Renal pelvis (tissue), 12 donors: ENCODE measurements at places on chromosomes 6 and 20. TPM values are rescaled to one million over a fixed set of nuclear protein-coding genes. Genes with fewer than 3 reads are reported as not detected.
A peak's percentile ranks its signal among the peaks of the same experiment; 100 is the strongest.

- DNase-seq = no peak
Observed at GRCh38 chr20:57584768-57585461, 24.0 kb downstream of the PCK1 start.

GRCh38 chr20:16013631-16014030, 559.6 kb downstream of the KIF16B start:
- no peak for DNase-seq

GRCh38 chr6:20715135-20715806, 181.0 kb downstream of the CDKAL1 start:
- DNase-seq = no peak

GRCh38 chr6:36546308-36546919, 865 bp downstream of the STK38 start:
- DNase-seq = peak; percentile 20

DNA sequence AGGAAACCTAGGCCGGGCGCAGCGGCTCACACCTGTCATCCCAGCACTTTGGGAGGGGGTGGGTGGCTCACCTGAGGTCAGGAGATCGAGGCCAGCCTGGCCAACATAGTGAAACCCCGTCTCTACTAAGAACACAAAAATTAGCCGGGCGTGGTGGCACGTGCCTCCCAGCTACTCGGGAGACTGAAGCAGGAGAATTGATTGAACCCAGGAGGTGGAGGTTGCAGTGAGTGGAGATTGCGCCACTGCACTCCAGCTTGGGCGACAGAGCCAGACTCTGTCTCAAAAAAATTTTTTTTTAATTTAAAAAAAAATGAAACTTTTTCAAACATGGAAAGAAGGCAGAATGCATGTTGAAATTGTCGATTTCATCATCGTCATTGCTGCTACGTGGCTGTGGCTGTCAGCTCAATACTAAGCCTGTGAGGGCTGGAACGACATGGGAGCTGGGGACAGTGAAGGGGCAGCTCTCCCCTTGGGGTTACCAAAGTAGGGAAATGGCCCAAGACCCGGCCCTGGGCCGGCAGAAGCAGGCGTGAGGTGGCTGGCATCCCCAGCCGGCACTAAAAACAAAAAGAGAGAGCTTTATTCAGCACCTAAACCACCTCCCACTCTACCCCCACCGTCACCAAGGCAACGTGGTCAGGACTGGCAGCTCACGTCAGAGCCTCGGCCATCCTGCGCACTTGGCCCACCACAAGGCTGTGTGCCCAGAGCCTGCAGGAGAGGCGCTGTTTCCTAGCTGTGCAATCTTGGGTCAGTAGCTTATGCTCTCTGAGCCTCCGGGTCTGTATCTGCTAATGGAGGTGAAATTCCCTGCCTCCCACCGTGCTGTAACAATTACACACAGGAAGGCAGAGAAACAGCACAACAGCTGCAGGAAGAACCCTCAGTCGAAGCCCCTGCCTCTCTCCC, 30.8 kb downstream of the AGPAT4 start:
- DNase-seq = no peak

DNA sequence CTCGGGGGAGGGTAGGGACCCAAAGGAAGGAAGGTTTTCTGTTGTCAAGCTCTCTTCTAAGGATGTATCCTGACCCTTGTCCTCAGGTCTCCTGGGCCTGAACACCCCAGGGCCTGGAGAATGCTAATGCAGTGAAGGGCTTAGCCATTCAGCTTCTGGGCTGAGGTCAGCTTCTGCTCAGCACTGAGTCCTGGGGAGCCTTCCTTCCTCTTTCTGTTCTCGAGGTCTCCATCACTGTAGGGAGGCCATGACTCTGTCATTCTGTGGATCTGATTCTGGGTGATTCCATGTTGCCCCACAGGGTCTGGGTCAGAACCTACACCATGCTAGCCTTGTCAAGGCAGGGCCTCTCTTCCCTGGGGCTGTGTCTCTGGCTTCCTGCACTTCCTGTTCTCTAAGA, 712.7 kb downstream of the DHX35 start:
- DNase-seq = no peak

- no peak for DNase-seq
Observed at GRCh38 chr6:44478158-44478557, 90.7 kb downstream of the CDC5L start.

- no peak for DNase-seq
Observed at GRCh38 chr6:89979481-89980119, 85.3 kb downstream of the GJA10 start.

DNA sequence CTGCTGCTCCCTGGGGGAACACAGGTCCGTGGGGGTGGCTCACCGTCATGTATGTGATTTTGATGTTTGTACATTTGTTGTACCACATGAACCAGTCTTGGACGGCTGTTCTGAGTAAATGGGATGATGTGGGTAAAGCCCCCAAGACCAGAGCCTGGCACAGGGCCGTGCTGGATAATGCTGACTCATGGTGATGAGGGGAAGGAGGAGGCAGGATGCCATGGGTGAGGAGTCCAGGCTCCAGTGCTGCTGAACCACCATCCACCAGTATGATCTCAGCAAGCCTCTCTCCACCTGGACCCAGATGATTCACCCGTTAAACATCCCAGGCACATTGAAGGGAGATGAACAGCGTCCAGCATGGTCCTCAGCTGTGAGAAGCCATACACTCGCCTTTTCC, 9.6 kb upstream of the APCDD1L start:
- DNase-seq = no peak

DNA sequence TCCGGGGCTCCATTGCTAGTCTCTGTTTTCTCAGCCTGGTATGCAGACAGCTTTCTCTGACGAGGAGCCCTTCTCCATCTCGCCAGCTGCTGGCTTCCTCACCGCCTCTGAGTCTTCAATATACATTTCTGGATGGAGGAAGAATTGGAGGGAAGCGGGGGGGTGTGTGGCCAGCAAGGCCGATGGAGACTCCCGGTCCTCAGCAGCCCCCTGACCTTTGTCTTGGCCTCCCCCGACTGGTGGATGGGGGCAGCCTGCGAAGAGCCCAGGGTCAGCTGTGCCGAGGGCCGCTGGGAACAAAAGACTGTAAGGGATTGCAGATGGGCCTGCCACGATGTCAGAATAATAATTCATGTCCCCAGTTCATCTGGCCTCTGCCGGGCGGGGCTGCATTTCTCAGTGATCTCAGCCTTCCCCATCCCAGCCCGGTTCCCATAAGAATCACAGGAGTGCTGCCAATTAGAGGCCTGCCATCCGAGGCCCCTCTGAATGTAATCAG, 54.3 kb upstream of the STX16 start:
- no peak for DNase-seq

DNA sequence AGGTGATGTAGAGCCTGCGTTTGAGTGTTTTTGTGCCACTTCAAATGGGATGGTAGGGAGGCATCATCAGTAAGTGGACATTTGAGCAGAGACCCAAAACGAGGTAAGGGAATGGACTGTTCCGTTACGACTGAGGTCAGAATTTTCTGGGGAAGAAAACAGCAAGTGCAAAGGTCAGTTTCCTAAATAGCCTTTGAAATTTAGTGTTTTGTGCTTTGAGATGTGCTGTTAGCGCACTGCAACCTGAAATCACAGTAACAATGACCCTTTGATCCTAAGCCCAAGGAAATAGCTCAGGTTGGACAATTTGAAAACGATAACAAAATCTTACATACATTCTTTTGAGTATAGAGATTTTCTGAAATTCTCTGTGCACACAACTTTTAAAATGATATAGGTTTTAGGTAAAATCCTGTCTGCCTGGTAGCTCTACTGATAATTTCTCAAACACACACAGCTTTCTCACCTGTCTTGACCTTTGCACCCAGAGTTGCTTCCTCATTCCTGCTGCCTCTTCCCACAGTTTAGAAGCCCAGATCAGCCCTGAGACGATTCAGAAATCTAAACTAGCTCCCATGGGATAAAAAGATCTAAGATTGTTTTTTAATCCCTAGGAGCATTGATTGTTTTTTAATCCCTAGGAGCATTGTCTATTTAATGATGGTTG, 22.1 kb downstream of the DCBLD1 start:
- DNase-seq = no peak

DNA sequence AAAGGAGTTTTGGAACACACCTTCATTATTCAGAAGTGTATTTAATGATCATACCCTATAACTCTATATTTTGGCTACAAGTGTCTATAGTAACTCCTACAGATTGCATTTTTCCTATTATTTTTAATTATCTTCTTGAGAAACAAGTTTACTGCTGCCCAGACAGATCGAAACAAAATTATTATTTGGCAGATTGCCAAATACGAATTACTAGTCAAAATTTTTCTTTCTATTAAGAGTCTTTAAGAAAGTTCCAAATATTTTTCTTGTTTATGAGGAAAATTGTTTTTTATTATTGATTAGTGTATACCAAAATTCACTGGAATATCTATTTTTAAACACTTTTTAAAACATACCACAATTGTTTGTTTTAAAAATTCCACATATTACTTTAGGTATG, 821.9 kb upstream of the SLC35B3 start:
- no peak for DNase-seq

- no peak for DNase-seq
Observed at GRCh38 chr6:110564703-110565421, 88.4 kb upstream of the SLC22A16 start.

DNA sequence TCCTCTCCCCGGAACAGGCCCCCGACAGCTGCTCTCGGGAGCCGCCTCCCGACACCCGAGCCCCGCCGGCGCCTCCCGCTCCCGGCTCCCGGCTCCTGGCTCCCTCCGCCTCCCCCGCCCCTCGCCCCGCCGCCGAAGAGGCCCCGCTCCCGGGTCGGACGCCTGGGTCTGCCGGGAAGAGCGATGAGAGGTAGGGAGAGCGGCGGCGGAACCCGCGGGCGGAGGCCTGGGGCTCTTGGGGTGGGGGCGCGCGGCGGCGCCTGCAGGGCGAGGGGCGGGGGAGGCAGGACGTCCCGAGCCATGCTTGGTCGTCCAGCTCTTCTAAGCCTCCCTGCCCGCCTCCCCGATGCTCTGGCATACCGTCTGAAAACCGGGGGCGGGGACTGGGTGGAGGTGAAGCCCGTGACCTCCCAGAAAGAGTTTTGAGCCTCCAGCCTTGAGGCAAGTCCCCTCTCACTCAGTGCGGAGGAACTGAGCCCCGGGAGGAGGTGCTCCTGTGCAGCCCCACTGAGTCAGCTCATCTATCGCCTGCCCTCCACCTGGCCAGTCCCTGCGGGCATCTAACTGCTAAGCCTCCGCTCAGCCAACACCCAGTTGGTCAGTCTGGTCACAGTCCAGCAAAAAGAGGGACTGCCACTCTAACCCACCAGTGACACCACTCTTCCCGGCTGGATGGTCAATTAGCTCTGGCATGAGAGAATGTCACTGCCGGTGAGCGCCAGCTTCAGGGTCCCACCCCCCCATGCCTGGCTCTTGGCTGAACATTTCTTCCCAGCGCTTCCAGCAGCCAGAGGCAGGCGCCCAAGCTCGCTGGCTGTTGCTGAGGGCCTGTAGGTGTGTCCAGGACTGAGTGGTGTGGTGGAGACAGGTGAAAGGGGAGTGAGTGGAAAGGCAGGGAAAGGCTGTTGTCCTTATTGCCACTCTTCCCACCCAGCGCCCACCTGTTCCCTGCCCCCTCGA, 482 bp downstream of the DDR1 start:
- no peak for DNase-seq

- no peak for DNase-seq
Observed at GRCh38 chr6:26331218-26332073, 33.6 kb upstream of the BTN3A2 start.

GRCh38 chr6:110981202-110981600, 637 bp upstream of the RPF2 start:
- no peak for DNase-seq

DNA sequence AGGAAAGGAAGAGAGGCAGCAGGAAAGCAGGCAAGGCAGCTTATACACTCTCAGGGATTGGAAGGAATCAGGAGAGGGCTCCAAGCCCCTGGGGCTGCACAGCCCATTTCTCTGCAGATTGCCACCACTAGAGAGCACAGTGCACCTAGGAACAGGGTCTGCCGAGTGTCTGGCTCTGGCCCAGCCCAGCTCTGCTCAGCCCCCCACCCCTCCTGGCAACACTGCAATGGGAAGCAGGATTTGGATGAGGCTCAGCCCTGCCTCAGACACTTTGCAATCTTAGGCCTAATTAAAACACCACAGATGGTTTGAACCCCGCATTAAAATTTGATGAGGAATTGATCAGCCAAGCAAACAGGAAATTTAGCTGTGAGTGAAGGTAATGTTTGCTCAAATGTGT, 252.7 kb downstream of the DHX35 start:
- no peak for DNase-seq

- DNase-seq = no peak
Observed at GRCh38 chr20:60431349-60431748, 473.1 kb downstream of the CDH26 start.

- DNase-seq = peak; percentile 67
Observed at GRCh38 chr6:46781478-46782378, 11.5 kb upstream of the MEP1A start.

DNA sequence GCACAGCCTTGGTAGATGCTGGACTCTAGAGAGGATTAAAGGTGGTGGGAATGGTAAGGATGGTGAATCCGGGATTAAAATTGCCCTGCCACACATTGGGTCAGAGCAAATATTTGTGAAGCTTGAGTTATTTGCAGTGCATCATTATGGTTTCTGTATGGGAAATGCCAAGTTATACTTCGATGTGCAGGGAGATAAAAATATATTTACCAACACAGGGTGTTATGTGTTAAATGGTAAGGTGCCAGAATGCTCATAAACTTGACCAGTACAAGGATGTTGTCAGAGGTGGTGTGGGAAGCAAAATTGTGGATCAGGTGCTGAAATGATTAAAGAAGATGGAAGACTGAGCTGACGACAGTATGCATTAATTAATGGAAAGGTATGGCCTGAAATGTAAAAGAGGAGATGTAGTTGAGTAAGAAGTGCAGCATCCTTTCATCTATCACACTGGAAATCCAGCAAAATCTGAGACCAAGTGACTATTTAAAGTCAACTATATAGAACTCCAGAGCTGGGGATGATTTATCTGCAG, 262.3 kb downstream of the ADGB start:
- DNase-seq = no peak

DNA sequence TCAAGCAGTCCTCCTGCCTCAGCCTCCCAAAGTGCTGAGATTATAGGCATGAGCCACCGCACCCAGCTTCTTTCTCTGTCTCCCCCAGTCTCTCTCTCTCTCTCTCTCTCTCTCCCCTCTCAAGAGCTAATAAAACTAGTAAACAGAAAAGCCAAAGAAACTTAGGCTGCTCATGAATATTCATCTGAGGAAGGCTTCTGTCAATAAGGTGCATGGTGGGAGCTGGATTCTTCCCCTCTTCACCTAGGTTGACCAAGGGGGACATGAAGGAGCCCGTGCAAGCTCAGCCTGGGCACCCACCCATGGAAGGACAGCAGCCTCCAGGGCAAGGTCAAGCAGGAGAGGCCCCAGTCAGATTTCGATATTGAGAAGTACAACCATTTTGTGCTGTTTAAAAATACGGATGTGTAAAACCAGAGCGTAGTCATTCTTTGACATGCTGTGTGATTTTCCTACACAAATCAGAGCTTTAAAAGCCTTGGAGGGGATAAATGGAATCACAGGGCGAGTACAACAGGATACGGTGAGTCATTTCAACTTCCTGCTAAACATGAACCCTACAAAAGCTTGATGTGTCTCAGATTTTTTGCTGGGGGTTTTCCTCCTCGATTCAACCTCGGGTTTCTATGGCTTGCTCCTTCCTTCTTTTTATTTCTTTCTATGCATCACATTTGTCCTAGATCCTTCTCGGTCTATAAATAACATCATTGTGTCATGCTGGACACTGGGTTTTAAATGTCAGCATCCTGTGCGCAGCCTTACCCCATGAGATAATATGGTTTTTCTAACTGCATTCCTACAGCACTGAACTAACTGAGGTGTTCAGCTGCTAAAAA, 368.9 kb upstream of the JARID2 start:
- DNase-seq = no peak

Gene ETV7
- 0.11 TPM for polyA plus RNA-seq

Gene PM20D2
- polyA plus RNA-seq = 33.6 TPM

Gene SYNDIG1
- polyA plus RNA-seq = 11.7 TPM

Gene PXDC1
- polyA plus RNA-seq = 17.3 TPM
